ENCODE measurements at places on chromosomes 11 and 22.
A peak's percentile ranks its signal among the peaks of the same experiment; 100 is the strongest.

- DNase-seq: no peak
These were observed 10.4 kb upstream of the SYT8 start for GRCh38 chr11:1824221-1825038.

GRCh38 chr22:48464246-48464645, 1363.4 kb downstream of the BRD1 start:
- no peak for DNase-seq

GRCh38 chr11:86261328-86261727, 16.8 kb downstream of the EED start:
- no peak for DNase-seq

- DNase-seq: no peak
These were observed 37.2 kb downstream of the CKAP5 start for GRCh38 chr11:46808799-46809431.

DNA sequence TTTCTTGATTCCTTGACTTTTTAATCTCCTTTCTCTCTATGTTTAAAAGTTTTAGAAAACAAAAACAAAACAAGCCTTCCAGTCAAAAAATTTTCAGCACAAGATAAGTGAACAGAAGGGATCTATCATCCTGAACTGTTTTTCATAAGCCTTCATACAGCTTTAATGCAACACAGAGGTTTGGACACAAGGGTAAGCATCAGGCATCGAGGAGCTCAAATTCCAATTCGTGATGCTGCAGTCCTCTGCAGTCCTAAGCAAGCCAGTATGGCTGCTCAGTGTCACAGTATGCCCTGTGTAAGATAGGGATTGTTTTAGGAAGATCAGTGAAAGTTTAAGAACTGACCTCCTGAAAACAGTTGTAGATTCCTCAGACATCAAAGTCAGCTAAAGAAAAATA, 740.9 kb downstream of the NTM start:
- DNase-seq: no peak

- DNase-seq: peak; percentile 95
These were observed 4.5 kb downstream of the TMEM134 start for GRCh38 chr11:67464411-67465188.

DNA sequence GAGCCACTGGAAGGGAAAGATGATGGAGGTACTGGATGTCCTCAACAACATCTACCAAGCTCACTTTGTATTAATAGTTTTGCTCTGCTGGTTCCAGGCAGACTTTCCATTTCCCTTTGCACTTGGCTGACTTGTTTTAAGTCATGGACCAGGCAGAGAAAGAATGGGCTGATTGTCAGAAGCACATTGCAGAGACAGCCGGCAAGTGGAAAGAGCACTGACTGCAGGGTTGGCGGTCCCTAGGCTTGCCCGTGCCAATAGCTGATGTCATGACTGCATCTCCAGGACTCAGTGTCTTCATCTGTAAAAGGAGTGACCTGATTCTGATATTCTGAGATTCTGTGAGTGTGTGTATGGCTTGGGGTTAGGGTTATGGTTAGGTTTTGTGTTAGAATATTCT, 20.9 kb upstream of the NNMT start:
- no peak for DNase-seq

GRCh38 chr11:118881228-118881627, 2.5 kb upstream of the CXCR5 start:
- peak; percentile 45 for DNase-seq

GRCh38 chr11:12066056-12066798, 44.2 kb upstream of the MICAL2 start:
- no peak for DNase-seq

DNA sequence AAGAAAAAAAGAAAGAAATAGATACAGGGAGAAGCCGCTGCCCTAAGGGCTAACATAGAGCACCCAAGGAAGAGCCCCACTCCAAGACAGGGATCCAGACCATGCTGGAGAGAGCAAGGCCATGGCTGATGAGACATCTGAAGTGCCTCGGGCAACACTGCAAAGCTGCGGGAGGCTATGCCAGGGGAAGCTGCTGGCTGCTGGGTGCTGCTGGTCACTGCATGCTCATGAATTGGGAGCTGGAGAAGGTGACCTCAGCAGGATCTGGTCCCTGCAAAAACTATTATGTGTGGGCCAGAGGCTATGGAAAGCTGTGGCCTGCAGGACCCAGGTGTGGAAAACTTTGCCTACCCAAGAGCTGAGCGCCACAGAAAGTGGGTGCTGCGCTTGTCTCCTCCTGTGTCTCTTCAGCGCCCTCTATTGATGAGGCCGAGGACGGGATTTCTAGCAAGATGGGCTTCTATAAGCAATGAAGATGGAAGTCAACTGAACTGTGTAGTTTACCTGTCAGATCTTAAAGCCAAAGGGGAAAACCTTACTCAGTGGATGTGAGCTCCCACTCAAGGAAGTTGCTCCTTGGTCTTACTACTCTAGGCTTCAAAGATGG, 17.3 kb upstream of the SLC29A2 start:
- DNase-seq: peak; percentile 82

DNA sequence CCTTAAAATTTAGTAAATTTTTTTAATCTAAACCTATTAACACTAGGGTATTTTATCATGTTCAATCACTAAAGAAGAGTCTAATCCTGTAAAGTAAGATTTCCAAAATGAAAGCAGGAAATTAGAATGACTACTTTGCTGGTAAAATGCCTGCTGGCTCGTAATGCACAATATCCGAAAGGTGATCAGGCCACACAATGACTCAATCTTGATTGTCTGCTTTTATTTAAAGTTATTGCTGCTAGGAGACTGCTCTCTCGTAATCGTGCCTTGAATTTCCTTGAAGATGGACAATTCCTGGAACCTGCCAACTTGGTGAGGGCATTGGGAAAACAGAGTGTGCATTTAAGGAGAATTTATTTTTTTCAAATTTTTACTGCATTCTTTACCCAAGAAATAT, 1786.5 kb upstream of the RAG2 start:
- DNase-seq: no peak

DNA sequence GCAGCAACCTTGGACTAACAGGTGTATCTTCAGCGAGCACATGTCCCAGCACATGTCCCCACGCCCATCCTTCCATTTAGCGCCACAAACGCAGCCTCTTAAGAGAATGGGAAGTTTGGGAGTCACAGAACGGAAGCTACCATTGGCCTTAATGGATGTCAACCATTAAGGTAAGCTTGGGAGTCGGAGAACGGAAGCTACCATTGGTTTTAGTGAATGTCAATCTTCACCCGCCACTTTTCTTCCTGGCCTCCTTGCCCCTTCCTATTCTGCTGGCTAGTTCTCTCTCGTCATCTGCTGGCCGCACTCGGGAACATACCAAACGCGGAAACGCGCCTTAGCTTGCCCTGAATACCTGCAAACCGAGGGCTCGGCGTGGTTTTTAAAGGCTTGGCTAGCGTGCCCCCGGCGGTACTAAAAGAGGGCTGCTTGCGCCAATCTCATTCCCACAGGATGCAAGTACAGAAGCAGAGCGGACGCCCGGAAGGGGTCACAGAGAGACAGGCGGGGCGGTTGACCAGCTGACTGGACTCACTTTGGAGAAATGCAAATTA, 24.3 kb downstream of the GLYATL1 start:
- no peak for DNase-seq

GRCh38 chr22:39135092-39135896, 17.2 kb downstream of the CBX7 start:
- DNase-seq: peak; percentile 46

DNA sequence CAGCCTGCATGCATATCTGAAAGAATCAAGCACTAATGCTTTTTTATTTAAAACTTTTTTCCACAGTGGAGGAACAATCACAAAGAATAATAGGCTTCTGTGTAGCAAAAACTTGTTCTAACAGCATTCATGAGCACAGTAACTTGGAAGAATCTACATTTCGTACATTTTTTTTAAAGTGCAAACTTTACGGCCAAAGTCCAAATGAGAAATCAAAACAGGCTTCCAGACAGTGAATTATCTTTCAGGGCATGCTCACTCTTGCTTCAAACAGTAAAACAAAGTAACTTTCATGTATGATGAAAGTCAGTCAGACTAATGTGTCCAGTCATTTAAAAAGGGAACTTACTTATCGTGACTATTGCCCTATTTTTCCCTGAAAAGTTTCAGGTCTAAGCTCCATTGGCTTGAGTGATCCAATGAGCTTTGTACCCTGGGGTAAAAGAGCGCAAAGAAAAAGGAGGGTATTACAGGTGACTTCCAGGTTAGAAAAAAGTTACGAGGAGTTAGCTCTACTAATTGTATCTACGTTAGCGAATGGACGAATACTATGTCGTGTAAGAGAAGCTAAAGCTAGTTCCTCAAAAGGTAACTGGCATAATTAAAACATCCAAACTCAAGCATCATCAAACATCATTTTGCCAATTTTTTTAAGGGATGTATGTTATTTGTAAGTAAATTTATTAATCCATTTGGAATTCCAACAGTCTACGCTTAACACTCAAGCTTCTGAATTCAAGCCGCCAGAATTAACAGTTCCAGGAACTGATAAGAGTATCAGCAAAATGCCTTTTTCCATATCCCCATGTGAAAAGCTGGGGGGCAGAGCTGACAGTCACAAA, 1.7 kb downstream of the PICALM start:
- DNase-seq: peak; percentile 21

GRCh38 chr11:70810133-70810532, 411.8 kb downstream of the CTTN start:
- DNase-seq: no peak

DNA sequence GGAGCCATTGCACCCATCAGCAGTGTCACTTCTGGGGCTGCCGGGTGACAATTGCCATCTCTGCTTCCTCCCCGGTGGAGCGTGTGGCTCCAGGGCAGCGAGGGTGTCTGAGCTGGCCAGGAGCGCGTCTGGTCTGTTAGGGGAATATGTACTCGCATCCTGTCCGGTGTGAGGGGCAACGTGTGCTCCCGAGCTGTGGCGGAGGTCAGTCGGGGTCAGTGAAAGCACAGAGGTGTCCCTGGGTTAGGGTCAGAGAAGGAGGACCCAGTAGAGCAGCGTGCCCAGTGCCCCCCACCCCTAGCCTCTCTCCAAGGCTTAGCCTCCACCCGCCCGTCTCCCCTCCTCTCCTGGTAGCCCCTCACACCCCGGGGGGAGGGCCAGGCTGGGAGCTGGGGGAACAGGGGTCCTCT, 1.5 kb downstream of the CLCF1 start:
- no peak for DNase-seq

GRCh38 chr11:56331861-56332491, 13.9 kb upstream of the OR8K1 start:
- DNase-seq: no peak

GRCh38 chr11:85869781-85870180, 14.6 kb downstream of the CCDC83 start:
- no peak for DNase-seq

- no peak for DNase-seq
These were observed 51.4 kb upstream of the CEP126 start for GRCh38 chr11:101863361-101863760.

GRCh38 chr11:45149483-45150056, 3.1 kb downstream of the PRDM11 start:
- DNase-seq: no peak

- DNase-seq: peak; percentile 21
These were observed 8.8 kb downstream of the POU2F3 start for GRCh38 chr11:120248551-120249278.

DNA sequence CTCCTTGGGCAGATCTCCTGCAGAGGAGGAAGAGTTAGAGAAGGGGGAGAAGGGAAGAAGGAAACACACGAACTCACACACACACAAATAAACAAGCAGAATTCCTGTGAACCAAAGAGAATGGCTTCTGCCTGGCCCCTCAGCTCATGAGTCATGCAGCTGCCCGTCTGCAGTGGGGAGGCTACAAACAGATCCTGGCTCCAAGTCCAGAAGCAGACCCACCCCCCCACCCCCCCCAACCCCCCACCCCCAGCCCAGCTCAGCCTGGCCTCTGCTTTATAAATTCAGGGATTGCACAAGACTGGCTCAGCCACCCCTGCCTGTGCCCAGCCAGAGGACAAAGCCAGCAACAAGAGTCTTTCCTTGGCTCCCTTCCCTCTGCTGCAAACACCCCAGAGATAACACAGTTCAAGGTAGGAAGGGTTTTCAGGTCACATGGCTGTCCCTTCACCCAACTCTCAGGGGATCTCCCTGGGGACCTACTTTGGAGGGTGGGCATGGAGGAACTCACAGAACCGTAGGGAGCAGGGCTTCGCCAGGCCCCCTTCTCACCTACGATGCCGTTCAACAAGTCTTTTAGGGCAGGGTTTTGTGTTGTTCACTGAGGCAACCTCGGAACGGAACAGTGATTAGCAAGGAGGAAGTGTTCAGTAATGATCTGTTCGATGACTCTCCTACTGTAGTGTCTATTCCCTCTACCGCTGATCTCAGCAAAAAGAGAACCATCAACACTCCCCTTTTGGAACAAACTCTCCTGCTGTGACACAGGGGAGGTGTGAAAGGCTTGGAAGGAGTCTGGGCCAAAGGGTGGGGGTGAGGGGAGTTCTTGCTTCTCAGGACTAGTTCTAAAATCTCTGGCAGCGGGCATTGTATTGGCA, 35.5 kb downstream of the RPL27A start:
- no peak for DNase-seq

GRCh38 chr11:127674754-127675153, 674.2 kb upstream of the KIRREL3 start:
- no peak for DNase-seq

- no peak for DNase-seq
These were observed 44.3 kb downstream of the LRRC32 start for GRCh38 chr11:76626266-76626665.

DNA sequence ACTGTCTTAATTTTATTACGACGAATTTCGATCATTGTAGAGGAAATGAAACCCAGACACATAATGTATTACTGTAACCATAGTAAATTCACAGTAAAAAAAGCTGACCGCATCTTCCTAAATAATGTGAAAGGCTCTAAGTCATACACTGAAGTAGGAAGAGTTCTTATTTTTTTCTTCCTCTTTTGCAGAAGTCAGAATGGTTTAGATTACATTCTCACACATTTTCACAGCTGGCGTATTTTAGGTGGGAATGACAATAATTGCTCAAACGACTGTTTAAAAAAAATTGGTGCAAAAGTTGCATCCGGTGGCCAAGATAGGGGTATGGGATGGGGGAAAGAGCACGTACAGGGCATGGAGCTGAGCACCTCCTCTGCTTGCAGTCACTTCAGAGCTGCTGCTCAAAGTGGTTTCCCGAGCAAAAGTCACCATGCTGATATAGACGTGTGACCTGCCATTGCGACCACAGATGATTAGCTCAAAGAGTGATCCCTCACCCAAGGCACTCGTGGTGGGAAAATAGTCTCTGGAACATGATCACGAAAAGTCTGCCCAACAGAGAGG, 35.3 kb downstream of the MMP13 start:
- DNase-seq: no peak

DNA sequence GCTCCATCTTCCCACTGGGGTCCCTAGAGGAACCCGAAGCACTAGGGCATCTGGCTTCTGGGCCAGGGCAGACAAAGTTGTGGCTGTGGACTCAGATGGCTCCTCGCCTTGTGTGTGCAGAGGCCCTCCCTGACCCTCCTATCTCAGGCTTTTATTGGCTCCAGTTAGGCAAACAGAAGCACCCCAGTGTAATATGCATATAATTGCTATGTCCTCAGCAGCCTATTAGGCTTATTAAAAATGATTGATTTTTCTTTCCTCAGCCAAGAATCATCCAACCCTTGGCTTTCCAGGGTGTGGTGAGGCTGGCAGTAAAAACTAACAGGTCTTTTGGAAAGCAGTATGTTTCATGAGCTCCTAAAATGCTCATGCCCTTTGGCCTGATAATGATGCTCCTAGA, 22.3 kb downstream of the UPB1 start:
- no peak for DNase-seq

Data from activated T-cell treated with anti-CD3 and anti-CD28 coated beads, Interleukin-2, amount 50 U/mL, for 72 hours (primary cell).